ENCODE measurements at places on chromosomes 4 and X. TPM values are rescaled to one million over a fixed set of nuclear protein-coding genes. Genes with fewer than 3 reads are reported as not detected.

- H3K27me3 ChIP-seq, result peaks cover 21% of the 10 kb centered on the region
- H3K36me3 ChIP-seq, result no peaks in the 10 kb centered on the region
- no peak overlapping the region for H3K27ac ChIP-seq
- no peaks in the 10 kb centered on the region for H3K4me1 ChIP-seq
- DNase-seq, result no peak
These were observed 6.0 kb downstream of the RPA4 start for GRCh38 chrX:96889726-96890125.

DNA sequence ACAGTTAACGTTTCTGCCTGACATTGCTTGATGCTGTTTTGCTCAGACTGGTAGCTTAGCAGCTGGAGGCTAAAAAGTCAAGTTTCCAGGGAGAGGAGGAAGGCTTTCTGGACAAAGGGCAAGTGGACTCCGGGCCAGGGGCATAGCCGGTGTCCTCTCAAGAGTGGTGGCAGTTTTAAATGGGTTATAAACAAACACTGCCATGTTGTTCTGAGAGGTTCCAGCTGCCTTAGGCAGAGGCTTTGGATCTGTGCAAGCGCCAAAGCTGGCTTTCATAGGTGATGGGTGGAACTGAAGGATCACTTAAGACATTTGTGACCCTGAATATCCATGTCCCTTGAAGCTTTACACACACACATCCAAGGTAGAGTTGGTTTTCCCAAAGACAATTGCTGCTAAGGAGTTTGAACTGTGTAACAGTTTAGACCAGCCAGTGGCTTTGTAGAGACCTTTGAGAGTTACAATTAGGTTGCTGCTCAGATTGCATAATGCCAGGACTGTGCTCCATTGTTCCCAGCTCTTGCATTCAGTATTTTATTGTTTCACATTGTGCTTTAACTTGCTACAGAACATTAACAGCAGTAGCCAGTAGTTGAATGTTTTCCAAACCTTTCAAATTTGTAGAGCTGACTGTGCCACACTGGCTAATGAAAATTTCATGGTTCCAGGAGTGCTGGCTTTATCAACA, 54.1 kb upstream of the AP1S2 start:
- H3K36me3 ChIP-seq, result no peaks in the 10 kb centered on the region
- no peaks in the 10 kb centered on the region for H3K4me1 ChIP-seq
- no peak for DNase-seq
- H3K4me3 ChIP-seq, result no peak overlapping the region
- H3K27me3 ChIP-seq, result peaks cover 29% of the 10 kb centered on the region

- H3K4me1 ChIP-seq, result no peaks in the 10 kb centered on the region
- no peaks in the 10 kb centered on the region for H3K27me3 ChIP-seq
- no peaks in the 10 kb centered on the region for H3K36me3 ChIP-seq
- no peak overlapping the region for H3K4me3 ChIP-seq
These were observed 21.2 kb upstream of the SYNPO2 start for GRCh38 chr4:118867311-118868067.

DNA sequence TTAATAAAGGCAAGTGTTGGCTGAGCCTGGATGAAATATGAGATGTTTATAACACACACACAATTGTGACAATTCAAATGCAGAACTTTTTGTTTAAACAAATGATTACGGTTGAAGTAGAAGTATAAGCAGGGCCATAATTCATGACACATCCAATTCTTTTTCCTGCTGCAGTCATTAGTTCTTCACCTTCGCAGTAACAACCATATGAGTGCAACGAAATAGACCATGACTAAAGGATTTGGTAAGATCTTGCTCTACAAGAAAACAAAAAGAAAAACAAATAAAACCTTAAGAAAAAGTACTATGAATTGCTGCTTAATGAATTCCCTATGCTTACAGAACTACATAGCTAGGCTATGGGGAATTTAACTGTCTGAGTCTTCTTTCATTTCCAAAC, 13.9 kb upstream of the BMPR1B start:
- no peaks in the 10 kb centered on the region for H3K4me1 ChIP-seq
- DNase-seq, result no peak
- H3K27me3 ChIP-seq, result no peaks in the 10 kb centered on the region
- no peak overlapping the region for H3K27ac ChIP-seq

DNA sequence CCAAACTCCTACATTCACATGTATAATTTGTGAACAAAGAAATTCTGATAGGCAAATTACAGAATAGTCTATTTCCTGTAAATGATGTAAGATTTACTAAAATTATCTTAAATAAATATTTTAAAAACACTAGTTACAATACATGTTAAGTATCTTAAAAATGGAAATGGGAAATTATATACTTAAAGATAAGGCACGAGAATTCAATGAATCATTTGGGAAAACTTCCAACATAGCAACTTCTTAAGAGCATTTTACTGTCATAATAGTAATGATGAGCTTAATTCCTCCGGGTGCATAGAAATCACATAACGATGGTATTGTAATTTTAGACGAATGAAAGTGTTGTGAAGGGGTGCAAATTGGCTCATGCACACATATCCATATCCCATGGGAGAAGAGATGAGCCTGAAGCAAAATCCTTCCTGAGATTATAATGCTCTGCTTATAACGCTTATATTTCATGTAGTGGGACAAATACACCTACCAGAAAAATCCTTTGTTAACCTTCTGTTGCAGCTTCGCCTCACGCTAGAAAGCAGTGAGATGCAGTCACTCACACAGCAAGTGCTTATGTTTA, 873.5 kb downstream of the PDHA2 start:
- no peaks in the 10 kb centered on the region for H3K27me3 ChIP-seq
- H3K27ac ChIP-seq, result no peak overlapping the region
- no peaks in the 10 kb centered on the region for H3K4me1 ChIP-seq

- H3K27ac ChIP-seq, result no peak overlapping the region
- H3K27me3 ChIP-seq, result no peaks in the 10 kb centered on the region
- no peaks in the 10 kb centered on the region for H3K4me1 ChIP-seq
- no peak overlapping the region for H3K4me3 ChIP-seq
- no peak for DNase-seq
- peaks cover 4% of the 10 kb centered on the region for H3K36me3 ChIP-seq
These were observed 30.6 kb downstream of the WWC2 start for GRCh38 chr4:183129675-183130074.

- DNase-seq, result no peak
- no peaks in the 10 kb centered on the region for H3K36me3 ChIP-seq
- H3K27me3 ChIP-seq, result no peaks in the 10 kb centered on the region
- H3K27ac ChIP-seq, result peak overlapping the region; percentile 85
- peaks cover 10% of the 10 kb centered on the region for H3K4me1 ChIP-seq
These were observed 14.8 kb downstream of the ADGRA3 start for GRCh38 chr4:22500831-22501714.

GRCh38 chr4:154781126-154781982, at the start of gene RBM46:
Gene RBM46 (plus strand): TSS chr4:154781272. CDS start chr4:154796753, 15,481 bp downstream.
- H3K4me1 ChIP-seq, result no peaks in the 10 kb centered on the region
- no peak within 1 kb of the TSS for H3K27ac ChIP-seq

DNA sequence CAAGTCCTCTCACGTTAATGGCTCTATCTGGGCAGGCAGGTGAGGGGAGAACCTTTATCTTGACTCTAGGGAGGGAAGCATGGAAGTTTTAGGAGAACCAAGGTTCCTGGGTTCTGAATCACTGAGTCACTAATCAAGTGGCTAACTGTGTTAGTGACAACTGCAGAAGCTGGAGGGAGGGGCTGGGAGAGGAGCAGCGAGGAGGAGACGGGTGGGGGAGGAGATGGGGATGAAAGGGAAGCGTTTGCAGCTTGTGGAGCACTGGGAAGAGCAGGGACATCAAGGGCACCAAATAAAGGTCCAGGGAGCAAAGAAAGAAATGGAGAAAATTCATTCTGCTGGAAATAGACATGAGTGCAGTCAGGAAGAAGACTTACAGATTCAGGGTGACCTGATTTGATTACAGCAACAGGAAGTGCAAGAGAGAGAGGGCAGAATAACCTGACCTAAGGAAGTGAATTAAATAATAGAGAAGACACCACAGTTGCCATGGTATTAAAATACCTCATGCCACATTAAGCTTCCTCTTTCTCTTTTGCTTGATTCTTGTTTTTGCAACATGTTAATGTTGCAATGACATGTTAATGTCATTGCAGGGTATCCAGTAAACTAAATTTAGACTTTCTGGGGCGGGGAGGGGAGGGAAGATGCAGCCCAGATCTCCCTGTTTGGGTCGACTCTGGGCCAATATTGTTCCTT, 4.5 kb upstream of the SETD7 start:
- no peaks in the 10 kb centered on the region for H3K36me3 ChIP-seq
- no peak overlapping the region for H3K27ac ChIP-seq
- H3K4me3 ChIP-seq, result no peak overlapping the region
- H3K27me3 ChIP-seq, result no peaks in the 10 kb centered on the region

DNA sequence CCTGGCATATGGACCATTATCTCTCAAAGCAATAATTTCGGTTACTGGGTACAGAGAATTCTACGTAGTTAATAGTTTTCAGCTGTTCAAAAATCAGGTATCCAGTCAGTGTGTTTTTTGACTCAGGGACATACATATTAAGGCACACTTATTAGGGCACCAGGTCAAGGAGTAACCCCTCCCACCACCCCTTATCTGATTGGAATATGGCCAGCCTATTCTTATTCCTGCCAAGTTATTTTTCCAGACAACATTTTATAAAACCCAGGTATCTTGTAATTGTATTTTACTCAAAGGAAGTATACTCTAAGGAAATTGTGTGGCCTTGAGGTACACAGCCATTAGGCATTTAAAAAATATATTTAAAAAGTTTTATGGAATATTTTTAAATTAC, 4.3 kb downstream of the ZFX start:
- peak overlapping the region; percentile 60 for H3K27ac ChIP-seq
- no peaks in the 10 kb centered on the region for H3K36me3 ChIP-seq
- H3K4me1 ChIP-seq, result no peaks in the 10 kb centered on the region
- DNase-seq, result no peak
- no peak overlapping the region for H3K4me3 ChIP-seq

GRCh38 chr4:39976945-39977488, 694 bp downstream of the PDS5A start:
- H3K36me3 ChIP-seq, result no peaks in the 10 kb centered on the region
- peak overlapping the region; percentile 94 for H3K27ac ChIP-seq
- no peaks in the 10 kb centered on the region for H3K27me3 ChIP-seq
- no peaks in the 10 kb centered on the region for H3K4me1 ChIP-seq

DNA sequence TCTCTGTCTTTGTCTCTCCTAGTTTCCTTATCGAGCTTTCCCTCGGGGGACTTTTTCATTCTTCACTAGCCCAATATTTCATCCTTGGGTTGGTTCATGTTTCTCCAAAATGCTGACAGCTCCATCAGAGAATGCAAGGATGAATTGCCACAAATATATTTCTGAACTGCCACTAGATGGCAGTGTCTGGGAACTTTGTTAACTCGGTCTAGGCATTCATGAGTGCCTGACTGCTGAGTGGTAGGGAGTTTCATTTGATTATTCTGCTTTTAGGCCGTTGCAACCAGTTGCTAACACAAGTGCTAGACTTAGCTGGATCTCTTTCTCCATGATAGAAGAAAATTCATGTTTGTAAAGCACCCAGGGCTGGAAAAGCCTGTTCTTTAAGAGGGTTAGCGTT, 73.5 kb upstream of the RAP2C start:
- H3K27me3 ChIP-seq, result peaks cover 26% of the 10 kb centered on the region
- H3K36me3 ChIP-seq, result no peaks in the 10 kb centered on the region
- no peak for DNase-seq
- H3K4me1 ChIP-seq, result no peaks in the 10 kb centered on the region
- H3K4me3 ChIP-seq, result no peak overlapping the region

- H3K36me3 ChIP-seq, result no peaks in the 10 kb centered on the region
- no peaks in the 10 kb centered on the region for H3K27me3 ChIP-seq
- no peak overlapping the region for H3K4me3 ChIP-seq
- DNase-seq, result no peak
- no peaks in the 10 kb centered on the region for H3K4me1 ChIP-seq
- no peak overlapping the region for H3K27ac ChIP-seq
These were observed 11.3 kb downstream of the TDO2 start for GRCh38 chr4:155914782-155915181.

GRCh38 chr4:176792326-176793059, at the start of gene VEGFC:
Gene VEGFC (minus strand): TSS chr4:176792922. CDS start chr4:176792311, 611 bp downstream.
- DNase-seq, result no peak
- H3K27ac ChIP-seq, result peak within 1 kb of the TSS; percentile 92
- H3K4me3 ChIP-seq, result peak within 1 kb of the TSS; percentile 75
- H3K27me3 ChIP-seq, result no peaks in the 10 kb centered on the region
- H3K36me3 ChIP-seq, result no peaks in the 10 kb centered on the region

GRCh38 chrX:1202251-1202650, 10.2 kb downstream of the CRLF2 start:
- no peaks in the 10 kb centered on the region for H3K27me3 ChIP-seq
- no peak overlapping the region for H3K27ac ChIP-seq
- H3K4me1 ChIP-seq, result no peaks in the 10 kb centered on the region
- no peak overlapping the region for H3K4me3 ChIP-seq
- no peaks in the 10 kb centered on the region for H3K36me3 ChIP-seq
- DNase-seq, result peak; percentile 14

GRCh38 chr4:24917076-24917856, 4.4 kb upstream of the CCDC149 start:
- no peak overlapping the region for H3K27ac ChIP-seq
- DNase-seq, result no peak

GRCh38 chr4:41598580-41598979, 60.6 kb downstream of the LIMCH1 start:
- no peak for DNase-seq
- no peak overlapping the region for H3K27ac ChIP-seq
- H3K4me1 ChIP-seq, result no peaks in the 10 kb centered on the region
- no peaks in the 10 kb centered on the region for H3K27me3 ChIP-seq
- no peak overlapping the region for H3K4me3 ChIP-seq
- no peaks in the 10 kb centered on the region for H3K36me3 ChIP-seq

GRCh38 chr4:35500812-35501211, 743.5 kb downstream of the ARAP2 start:
- DNase-seq, result no peak

DNA sequence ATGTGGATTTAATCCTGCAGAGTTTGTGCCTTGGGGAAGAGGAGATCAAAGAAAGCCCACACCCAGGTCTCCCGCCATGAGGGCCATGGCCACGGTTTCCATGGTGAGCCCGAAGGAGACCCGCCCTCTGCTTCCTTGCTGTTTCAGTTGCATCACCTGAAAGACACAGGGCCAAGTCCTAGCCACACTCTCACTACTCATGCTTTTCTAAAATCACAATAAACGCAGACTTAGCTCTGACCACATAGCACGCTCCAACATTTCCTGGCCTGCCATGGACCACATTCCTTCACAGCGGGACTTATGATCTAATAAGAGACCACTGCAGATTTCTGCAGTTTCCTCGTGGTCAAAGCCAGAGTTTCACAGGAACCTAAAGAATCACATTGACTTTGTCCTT, 426.0 kb upstream of the NR3C2 start:
- no peaks in the 10 kb centered on the region for H3K4me1 ChIP-seq
- H3K4me3 ChIP-seq, result no peak overlapping the region
- DNase-seq, result no peak
- H3K27me3 ChIP-seq, result no peaks in the 10 kb centered on the region
- no peaks in the 10 kb centered on the region for H3K36me3 ChIP-seq
- no peak overlapping the region for H3K27ac ChIP-seq

Gene PLP1
- total RNA-seq, result 1.3 TPM

Gene EPHA5
- total RNA-seq, result 0.16 TPM

Gene GPR34
- total RNA-seq, result 8.5 TPM

Gene UBE2K
- total RNA-seq, result 31.0 TPM

Gene FRG2
- not detected for total RNA-seq

Gene SHOX
- total RNA-seq, result 0.80 TPM

Gene RNF128
- total RNA-seq, result 3.9 TPM

Gene BOD1L1
- total RNA-seq, result 68.3 TPM

Gene RTL3
- 1.6 TPM for total RNA-seq

Gene ZCCHC18
- 5.2 TPM for total RNA-seq

Gene POU3F4
- total RNA-seq, result not detected

Gene TIMP1
- total RNA-seq, result 180 TPM

All from breast epithelium (tissue), 4 donors.